ENCODE measurements at places on chromosomes 5 and 9.
A peak's percentile ranks its signal among the peaks of the same experiment; 100 is the strongest.

DNA sequence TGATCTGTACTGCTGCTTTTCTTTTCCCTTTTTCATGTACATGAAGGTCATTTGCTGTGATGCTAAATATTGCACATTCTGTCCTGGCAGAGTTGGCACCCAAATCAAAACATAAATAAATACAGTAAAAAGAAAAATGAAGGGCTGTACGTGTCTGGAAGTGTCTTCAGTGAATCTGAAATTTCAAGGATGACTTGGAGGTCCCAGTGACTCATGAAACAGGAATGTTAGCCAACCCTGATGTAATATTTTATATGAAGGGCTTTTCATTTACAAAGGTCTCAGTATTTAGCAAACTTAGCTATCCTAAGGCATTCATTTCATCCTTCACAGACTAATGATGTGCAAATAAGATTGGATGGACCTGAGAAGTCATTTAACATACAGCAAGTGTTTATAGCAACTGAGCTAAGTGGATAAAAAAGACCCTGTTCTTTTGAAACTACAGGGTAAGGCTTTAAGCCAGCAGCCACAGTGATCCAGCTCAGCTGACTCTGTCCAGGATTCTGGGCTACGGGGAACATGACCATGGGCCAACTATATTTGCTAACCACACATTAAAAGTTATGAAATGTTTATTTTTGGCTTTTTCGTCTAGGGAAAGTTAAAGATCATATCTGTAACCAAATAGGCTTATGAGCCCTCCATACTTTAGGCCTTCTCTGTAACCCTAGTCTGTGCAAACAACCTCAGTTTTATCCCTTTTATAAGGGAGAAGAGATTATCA is 104.0 kb upstream of the DMRTA1 start:
- DNase-seq = no peak

DNA sequence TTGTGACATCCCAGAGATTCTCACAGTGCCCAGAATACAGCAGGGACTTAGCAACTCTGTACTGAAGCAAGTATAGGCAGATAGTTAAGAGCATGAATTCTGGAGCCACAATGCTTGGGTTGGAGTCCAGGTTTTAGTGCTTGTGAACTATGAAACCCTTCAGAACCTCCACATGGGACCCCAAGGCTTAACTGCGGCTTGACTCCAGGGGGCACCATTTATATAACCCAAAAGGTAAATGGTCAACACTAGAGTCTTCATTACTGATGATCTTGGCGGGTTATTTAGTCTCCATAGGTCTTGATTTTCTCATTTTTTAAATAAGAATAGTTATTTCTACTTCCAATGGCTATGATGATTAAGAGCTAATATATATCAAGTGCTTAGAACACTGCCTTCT is 390.3 kb downstream of the TAF11L14 start:
- DNase-seq = no peak

DNA sequence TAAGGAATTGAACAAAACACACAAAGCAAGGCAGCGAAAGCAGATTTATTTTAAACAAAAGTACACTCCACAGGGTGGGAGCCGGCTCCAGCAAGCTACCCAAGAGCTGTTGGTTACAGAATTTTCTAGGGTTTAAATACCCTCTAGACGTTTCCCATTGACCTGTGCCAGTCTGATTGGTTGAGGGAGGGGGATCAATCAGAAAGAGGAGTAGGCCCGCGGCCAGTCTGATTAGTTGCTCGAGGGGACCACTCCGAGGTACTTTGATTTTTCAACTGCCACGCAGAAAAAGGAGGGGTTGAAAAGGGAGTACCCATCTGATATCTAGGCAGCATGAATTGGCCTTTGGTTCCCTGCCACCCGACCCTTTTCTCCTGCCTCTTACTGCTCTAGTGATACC is 998 bp downstream of the SRP19 start:
- no peak for DNase-seq

- DNase-seq = peak; percentile 68
These were observed at the start of gene DPP7 for GRCh38 chr9:137114613-137115393. DPP7 (minus strand) TSS chr9:137114733; CDS start chr9:137114713, 20 bp downstream.

DNA sequence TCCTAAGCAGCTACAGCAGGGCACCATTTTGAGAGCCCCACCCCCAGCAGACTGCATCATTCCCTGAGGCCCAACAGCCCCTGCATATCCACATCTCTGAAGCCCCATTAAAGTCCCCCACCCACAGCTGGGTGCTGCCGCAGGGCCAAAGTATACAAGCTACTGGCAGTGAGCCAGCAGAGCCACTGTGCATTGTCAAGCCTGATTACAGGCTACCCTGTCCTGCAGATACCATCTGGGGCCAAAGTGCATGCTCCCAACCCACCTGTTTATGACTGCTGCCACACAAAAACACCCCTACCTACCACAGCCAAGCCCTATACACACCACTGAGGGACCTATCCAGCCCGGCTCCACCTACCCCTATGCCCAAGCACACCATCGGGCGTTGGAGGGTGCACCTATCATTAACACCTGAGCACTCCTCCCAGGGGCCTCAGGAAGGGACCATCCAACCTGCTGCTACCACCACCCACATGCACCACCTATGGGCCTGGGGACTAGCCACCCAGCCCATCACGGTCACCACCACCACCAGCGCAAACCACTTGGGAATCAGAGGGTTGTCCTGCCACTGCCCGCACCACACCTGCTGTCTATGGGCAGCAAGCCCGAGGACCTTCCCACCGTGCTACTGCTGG is 105.0 kb downstream of the PLPP1 start:
- no peak for DNase-seq

DNA sequence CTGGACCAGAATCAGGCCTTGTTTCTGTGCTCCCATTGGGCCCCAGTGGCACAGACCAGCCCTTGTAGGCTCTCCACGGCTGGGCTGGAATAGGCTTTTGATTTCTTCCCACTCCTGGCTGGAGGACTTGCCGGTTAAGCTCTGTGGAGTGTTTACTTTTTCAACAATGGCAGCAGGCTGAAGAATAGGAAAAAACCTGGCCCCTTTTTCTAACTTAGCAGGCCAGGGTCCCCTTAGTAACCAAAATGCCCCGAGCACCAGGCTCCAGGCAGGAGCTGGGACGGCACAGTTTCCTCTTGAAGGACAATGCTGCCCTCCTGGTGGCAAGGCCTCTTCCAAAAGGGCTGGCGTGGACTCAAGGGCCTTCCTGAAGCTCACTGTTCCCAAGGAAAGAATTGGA is 230.3 kb downstream of the CRB2 start:
- DNase-seq = no peak

DNA sequence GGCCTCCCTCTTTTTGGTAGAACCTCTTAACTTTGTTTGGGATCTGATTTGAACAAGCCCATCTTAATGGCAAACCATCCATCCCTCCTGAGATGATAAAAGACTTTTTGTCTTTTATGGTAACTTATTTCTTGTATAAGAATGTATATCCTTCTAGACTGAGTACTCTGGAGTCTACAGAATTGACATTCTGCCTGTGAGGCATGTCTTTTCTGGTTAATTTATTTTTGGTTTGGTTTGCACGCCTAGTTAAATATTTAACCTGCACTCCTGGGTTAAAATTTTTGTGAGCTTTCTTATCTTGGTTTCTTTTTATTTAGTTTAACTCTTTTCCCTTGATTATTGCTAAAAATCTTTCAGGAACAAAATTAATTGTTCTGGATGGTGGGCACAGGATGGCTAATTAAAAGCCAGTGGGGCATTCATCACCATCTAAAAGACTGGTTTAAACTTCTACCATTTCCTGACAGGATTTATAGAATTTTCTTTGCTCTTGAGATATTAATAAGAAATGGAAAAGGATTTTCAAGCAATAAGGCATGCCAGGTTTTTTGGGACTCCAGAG is 50.3 kb downstream of the PHAX start:
- DNase-seq = no peak

DNA sequence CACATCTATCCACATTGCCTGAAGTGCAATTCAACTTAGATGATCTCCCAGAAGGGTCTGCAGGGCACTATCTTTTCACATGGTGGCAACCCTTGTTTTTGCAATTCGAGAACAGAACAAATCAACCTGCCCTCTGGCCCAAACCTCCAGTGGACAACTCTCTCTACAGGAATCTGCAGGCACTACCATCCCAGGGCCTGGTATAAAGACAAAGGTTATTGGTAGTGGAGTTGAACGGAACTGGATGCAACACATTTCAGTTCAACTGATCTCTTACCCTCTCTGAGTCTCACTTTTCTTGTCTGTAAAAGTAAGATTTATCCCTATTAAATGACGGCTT is 153.2 kb upstream of the EGFLAM start:
- DNase-seq = no peak

GRCh38 chr5:143014017-143014651 is 244.0 kb downstream of the ARHGAP26 start:
- no peak for DNase-seq

- DNase-seq = no peak
These were observed 54.1 kb downstream of the PRRC1 start for GRCh38 chr5:127571314-127572131.

DNA sequence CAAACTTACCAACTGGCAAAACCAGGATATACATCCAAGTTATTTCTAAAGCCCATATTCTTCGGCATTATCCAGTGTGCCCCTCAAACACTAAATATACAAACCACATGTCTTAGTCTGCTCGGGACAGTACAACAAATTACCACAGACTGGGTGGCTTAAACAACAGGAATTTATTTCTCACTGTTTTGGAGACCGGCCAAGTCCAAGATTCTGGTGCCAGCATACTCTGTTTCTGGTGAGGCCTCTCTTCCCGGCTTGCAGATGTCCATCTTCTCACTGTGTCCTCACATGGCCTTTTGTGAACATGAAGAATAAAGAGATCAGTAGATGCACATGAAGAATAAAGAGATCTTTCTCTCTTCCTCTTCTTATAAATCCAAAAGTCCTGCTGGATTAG is 12.9 kb upstream of the SLCO6A1 start:
- no peak for DNase-seq

DNA sequence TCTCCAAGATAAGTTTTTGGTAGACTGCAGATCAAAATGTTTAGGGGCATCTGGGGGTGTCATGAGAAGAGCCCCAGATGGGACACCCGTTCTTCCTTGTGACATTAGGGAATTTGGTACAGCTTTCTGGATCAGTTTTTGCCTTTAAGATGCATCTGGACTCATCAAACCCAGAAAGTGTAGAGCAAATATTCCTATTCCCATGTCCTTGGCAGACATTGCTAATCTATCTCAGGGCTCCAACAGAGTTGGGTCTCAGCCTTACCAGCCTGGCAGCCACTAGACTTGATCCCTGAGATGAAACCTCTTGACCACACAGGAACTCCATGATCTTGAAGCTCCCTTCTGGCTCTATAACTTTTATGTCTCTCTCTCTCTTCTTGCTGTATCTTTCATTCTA is 35.6 kb downstream of the ERGIC1 start:
- no peak for DNase-seq

- no peak for DNase-seq
These were observed 118.8 kb upstream of the MTAP start for GRCh38 chr9:21683484-21684175.

- DNase-seq = no peak
These were observed 232.1 kb downstream of the CDH12 start for GRCh38 chr5:22621084-22621483.
